Ammon's horn (tissue), 1 donor: ENCODE measurements at places on chromosomes 3 and 15.

GRCh38 chr3:23740517-23740965 is 65.2 kb upstream of the UBE2E1 start:
- DNase-seq = no peak

GRCh38 chr3:156668073-156668763 is 6.2 kb upstream of the TIPARP start:
- DNase-seq = no peak

DNA sequence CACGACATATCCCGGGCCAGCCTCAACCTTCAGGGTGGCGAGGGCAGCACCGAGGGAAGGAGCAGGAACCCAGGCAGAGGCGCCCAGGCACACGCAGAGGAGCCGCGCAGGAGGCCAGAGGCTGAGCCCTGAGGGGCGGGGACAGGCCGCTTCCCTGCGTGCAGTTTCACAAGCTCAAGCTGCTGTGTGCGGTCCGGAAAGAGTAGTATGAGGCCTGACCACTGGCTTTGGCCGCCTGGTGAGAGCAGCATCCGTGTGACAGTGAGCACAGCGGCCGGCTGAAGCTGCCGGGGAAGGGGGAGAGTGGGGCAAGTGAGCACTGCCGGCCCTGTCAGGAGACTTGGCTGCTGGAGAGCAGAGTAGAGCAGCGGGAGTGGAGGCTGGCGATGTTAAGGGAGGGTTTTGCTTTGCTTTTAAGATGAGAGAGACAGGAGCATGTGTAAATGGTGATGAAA is 8.7 kb downstream of the ZDHHC19 start:
- peak; percentile 65 for DNase-seq

DNA sequence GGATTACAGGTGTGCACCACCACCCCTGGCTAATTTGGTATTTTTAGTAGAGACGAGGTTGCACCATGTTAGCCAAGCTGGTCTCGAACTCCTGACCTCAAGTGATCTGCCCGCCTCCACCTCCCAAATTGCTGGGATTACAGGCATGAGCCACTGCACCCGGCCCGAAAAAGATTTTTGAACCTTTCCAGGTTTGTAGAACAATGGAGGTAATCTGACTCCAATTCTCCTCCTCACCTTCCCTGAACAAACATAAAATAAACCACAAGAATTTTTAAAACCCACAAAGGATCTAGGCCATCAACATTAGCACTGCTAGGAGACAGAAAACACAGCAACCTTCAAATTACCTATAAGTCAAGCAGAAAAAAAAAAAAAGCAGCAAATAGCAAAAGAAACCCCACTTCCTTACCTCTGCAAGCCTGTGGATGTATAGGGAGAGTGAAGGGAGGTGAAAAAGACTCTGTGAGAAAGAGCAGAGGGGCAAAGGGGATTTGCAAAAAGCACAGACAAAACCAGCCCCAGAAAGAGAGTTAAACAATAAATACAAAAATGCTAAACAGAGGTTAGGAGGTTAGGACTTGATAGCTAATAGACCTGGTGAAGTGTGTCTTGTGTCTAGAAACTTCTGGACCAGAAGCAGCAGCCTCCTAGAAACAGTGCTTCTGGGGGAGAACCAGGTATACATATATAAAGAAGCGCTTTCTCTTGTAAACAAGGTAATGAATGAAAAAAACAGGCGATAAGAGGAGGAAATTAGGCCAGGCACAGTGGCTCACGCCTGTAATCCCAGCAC is 32.1 kb downstream of the TFDP2 start:
- DNase-seq = no peak

GRCh38 chr3:141767066-141767465 is 3.9 kb downstream of the GRK7 start:
- DNase-seq = no peak

GRCh38 chr3:51953445-51953844 is 1.7 kb upstream of the GPR62 start:
- no peak for DNase-seq

DNA sequence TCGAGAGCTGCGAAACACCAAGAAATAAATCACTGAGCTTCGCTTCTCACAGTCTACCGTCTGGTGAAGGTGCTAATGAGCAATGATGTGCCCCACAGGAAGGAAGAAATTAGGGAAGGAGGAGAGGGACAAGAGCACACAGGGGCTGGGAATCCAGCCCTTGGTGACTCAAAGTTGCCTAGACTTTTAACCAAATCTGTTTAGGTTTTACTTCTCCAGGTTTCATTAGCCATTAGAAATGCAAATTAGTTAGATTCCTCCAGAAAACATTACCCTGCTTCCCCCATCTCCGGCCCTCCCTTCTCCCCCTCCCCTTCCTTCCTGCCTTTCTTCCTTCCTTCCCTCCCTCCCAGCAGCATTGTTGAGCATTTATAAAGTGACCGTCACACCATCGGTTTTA is 59.3 kb upstream of the UBE2E1 start:
- DNase-seq = no peak

- no peak for DNase-seq
These were observed 1049.1 kb downstream of the FHIT start for GRCh38 chr3:60202052-60202726.

DNA sequence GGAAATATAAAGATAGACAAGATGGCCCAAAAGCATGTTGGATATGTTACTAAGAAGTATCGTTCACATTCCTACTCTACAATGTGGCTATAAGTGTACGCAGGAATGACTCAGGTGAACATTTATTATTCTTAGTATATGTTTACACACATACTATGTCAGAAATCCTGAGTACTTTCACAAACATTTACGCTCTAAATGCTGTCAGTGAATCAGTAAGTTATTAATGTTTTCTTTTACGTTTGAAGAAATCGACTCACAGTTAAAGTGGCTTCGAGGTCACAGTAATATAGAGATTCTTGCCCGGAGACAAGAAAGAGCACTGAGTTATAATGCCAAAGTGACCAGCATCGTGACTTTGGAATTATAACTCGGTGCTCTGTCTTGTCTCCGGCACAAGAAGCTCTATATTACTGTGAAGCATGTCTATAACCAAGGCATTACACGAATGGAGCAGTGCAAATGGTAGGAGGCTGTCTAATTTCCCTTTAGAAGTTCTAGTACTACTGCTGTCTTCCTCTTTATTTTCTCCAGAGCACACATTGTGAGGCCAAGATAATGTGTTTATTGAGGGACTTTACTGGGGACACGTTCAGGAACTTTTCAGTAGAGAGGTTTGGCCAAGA is 61.8 kb upstream of the P3H2 start:
- DNase-seq = no peak

- no peak for DNase-seq
These were observed 884.7 kb downstream of the NAALADL2 start for GRCh38 chr3:175743733-175744400.

DNA sequence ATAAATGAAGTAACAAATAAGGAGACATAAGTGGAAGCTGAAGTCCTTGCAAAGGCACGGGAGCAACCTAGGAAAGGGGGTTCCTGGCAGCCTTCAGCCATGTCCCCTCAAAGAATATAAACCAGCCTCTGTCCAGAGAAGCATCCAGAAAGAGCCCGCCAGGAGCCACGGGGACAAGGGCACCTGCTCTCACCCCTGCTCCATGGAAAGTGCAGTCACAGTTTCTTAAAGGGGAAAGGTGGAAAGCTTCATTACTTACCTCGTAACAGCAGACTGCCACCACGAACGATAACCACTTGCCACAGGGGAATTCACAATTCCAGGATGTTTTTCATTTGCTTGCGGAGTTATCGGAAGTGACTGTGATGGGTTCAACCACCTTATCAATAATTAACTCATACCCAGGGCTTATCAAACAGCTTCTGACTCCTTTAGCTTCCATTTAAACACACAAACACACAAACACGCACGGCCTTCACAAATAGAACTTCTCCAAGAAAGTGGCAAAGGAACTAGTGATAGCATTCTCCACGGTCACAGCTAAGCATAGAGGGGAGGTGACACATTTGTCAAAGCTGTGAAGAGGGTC is 134.2 kb upstream of the IGF1R start:
- no peak for DNase-seq

DNA sequence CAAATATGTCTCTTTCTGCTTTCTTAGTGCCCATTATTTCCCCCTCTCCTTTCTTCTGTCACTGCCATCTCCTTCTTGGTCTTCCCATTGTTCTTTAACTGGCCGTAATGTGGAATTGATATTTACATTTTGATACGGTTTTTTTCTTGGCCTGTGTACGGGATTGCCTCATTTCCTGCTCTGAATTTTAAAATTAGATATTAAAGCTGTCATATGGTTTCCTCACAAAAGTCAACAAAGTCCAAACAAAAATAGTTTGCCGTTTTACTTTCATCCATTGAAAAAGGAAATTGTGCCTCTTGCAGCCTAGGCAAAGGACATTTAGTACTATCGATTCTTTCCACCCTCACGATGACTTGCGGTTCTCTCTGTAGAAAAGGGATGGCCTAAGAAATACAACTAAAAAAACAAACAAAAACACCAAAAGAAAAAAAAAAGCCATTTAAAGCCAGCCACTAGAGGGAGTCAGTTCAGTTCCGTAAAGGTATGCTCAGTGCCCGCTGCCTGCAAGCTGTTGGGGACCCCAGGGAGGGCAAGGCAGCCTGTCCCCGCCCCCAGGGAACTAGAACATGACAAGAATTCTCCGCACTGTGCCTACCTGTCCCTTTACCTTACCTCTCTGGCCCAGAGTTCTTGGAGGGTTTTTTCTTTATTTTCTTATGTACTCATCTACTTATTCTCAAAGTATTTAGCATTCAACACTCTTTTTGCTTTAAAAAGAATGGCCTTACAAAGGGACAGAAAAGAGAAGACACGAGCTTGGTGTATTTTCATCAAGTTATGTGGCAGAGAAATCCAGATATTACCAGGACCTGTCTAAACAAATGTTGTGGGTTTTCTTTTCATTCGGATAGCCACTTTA is 30.0 kb upstream of the NR2E3 start:
- DNase-seq = peak; percentile 62

- DNase-seq = no peak
These were observed 61.6 kb downstream of the WWTR1 start for GRCh38 chr3:149596134-149596770.

DNA sequence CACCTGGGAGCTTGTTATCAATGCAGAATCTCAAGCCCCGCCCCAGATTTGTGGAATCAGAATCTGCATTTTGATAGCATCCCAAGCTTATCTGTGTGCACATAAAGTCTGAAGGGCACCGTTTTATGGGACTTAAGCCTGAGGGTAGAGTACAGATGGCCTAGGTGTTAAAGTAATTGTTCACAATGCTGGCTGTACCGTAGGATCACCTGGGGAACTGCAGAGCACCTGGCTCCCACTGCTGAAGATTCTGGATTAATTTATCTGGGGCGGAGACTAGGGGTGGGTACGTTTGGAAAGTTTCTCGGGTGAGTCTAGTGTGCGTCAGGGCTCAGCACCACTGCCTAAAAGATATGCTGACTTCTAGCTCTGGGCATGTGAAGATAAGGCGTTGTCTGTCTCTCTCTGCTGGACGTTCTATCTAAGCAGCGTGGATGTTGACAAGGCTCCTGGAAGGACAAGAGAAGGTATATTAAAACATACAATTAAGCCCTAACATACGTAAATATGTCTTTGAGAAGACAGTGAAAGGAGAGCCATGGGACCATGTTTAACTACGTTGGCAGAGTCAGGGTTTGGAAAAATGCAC is 63.2 kb upstream of the RASGRP1 start:
- DNase-seq = no peak

- no peak for DNase-seq
These were observed 9.8 kb upstream of the SEMA4B start for GRCh38 chr15:90191344-90191687.

DNA sequence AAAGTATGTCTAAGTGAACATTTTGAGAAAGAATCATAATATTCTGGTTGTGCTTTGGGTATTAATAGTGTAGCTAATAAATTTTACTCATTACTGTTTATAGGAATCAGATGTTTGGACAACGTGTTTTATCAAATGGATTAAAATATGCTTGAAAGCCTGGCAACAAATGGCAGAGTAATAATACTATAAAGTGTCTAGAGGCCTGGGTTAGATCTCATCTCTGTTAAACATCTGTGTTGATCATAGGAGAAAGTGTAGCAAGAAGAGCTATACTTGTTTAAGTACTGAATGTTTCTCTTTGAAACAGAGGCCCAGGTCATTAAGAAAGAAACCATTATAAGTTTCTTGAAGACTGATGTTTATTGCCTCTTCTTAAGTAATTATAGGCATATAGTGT is 30.5 kb downstream of the VPS8 start:
- no peak for DNase-seq

DNA sequence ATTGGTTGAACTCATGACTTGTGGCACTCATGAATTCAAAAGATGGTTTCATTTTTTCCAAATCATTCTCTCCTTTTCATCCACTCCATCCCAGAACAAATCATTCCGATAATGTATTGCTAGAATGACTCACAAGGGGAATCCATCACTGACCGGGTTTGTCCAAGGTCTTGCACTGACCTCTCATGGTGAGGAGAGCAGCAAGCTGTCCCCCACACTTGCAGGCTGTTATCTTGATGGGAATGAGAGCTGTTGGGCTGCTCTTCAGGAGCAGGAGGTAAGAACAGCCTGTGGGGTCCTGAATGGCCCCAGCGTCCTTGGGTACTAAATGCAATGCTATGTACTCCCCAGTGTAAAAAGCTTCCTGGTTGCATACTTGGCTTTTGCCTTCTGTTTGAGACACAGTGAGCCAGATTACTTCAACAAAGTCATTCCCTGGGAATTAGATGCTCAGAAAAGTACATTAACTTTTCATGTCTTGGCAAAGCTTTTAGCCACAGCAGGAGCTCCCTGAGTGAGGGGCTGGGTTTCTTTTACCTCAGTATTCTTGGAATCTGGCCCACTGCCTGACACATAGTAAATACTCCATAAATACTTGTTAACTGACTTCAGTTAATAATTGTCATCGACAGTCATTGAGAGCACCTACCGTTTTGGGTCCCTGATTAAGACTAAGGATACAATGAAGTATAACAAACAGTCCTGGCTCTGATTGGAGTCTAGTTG is 24.1 kb downstream of the CCNL1 start:
- peak; percentile 66 for DNase-seq

DNA sequence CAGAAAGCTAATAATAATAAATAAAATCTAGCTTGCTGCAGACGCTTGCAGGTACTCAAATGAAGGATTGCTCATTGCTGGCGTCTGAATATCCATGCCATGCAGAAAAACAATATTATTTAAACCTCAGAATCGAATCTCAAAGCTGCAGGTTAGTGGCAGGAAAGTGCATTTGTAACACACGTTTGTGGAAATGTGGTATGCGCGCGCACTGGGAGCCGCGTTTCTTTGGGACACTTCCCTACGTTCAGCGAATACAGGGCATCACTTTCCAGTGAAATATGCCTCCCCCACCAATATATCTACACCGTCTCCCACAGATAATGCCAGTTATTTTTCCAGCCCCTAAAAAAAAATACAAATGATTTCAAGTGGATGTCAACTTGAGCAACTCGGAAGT is 37.1 kb downstream of the ZIC4 start:
- no peak for DNase-seq
